ENCODE measurements at places on chromosomes 6 and 20. TPM values are rescaled to one million over a fixed set of nuclear protein-coding genes. Genes with fewer than 3 reads are reported as not detected.

GRCh38 chr6:150070236-150070818 is 1.4 kb upstream of the ULBP3 start:
- no peak for DNase-seq

GRCh38 chr6:18451756-18452155 is 64.6 kb downstream of the RNF144B start:
- DNase-seq = no peak

Gene ABHD16B
- total RNA-seq = not detected

Gene TXLNB
- total RNA-seq = 0.40 TPM

DNA sequence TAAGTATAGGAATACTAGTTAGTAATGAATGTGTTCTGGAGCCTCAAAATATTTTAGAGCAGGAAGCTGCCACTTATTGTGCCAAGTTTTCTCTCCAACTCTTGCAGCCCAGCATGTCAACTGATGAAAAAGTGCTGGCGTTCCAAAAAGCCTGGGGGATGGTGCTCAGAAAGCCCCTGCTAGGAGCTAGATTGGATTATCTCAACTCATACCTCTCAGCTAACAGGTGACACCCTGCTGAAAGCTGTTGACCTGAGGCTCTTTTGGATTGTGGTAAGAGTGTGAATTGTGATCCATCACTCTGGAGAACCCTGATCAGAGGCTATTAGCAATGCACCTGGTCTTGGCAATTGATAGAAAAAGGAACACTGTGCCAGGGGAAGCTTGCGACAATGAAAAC is 580.4 kb downstream of the EYS start:
- no peak for DNase-seq

Gene ASXL1
- 42.5 TPM for total RNA-seq

Gene EYA2
- not detected for total RNA-seq

Gene LST1
- total RNA-seq = not detected

Gene GATA5
- total RNA-seq = not detected

Gene RFX6
- not detected for total RNA-seq

GRCh38 chr20:20820785-20821483 is 108.5 kb upstream of the RALGAPA2 start:
- no peak for DNase-seq

DNA sequence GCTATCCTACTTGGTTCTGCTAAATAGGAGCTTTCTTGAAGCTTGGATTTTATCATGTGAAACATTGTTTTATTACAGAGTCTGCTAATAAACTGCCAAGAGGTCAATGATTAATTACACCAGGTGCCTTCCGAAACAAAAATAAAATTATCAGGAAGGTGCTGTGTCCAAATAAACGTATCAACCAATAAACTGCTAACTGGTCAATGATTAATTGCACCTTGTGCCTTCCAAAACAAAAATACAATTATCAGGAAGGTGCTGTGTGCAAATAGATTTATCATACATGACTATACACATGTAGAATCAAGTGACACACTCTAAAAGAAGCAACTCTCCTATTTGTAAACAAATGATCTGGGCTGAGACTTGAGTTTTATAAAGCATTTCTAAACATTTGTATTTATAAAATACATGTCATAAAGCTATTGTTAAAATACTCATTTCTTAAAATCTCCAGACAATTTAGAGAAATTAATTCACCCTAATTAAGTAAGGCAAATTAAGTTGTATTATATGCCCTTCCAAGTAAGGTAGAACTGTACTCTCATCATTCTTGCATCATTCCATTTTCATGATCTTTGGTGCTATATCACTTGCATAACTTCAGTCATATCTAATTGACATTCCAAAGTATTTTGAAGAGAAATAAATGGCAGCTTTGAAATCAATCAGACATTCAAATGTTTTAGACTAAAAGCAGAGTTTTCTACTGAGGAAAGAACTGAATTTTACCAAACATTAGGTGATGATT is 26.8 kb downstream of the SPTLC3 start:
- DNase-seq = no peak

Gene OOEP
- total RNA-seq = under 0.01 TPM

GRCh38 chr6:7261032-7261841 is 51.8 kb downstream of the SSR1 start:
- peak; percentile 84 for DNase-seq

GRCh38 chr6:150230164-150230561 is 87.3 kb downstream of the PPP1R14C start:
- DNase-seq = no peak

DNA sequence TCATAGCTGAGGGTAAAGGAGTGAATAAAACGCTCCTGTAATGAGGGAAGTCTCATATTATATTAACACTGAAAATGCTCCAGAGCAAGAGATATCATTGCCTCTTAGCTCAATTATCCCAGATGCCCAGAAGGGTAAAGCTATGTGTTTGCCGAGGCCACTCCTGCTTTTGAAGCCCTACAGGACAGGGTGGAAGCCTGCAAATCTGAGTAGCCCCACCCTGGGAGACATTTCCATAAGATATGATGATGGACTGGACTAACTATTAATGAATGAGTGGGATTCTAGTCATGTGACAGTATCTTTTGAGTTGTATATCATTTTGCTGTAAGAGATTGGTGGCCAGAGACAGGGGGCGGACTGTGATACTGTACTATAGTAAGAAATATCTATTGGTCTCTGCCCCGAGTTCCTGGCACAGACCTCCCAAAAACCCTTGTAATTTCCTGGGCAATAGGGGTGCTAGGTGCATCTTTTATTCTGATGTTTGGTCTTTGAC is 10.5 kb upstream of the SLC22A2 start:
- no peak for DNase-seq

GRCh38 chr20:9981829-9982228 is 53.0 kb upstream of the ANKEF1 start:
- no peak for DNase-seq

DNA sequence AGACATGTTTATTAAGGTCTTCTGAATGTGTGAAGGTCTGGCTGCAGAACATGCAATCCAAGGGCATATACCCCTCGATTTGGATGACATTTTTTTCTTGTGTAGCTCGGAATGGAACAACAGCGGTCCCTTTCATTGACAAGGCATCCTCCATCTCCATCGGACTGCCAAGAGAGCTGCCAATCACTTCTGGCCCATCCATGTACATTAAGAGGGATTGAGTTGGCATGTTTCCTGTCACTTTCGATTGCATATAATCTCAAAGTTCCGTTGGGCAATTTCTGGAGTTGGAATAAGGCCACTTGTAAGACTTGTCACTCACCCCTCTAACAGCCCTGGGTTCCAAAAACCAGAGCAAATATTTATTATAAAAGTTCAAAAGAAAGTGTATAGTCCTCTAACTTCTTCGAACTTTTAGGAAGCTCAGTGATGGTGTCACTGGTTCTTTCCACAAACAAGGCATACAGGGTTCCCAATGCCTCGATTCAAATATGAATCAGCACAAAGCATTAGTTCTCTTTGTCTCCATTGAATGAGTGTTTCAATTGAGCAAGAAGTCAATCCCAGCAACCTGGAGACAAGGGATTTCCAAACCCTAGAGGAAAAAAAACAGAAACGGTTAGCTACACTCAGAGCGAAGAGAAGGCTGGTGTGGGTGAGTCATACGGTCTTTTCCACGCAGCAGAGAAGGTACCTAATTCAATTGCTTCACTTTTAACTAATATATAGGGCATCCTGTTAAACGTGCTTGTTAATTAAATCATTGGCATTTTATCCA is 10.9 kb downstream of the ZNF217 start:
- no peak for DNase-seq

Gene ZC2HC1B
- total RNA-seq = not detected

Gene MATN4
- not detected for total RNA-seq

DNA sequence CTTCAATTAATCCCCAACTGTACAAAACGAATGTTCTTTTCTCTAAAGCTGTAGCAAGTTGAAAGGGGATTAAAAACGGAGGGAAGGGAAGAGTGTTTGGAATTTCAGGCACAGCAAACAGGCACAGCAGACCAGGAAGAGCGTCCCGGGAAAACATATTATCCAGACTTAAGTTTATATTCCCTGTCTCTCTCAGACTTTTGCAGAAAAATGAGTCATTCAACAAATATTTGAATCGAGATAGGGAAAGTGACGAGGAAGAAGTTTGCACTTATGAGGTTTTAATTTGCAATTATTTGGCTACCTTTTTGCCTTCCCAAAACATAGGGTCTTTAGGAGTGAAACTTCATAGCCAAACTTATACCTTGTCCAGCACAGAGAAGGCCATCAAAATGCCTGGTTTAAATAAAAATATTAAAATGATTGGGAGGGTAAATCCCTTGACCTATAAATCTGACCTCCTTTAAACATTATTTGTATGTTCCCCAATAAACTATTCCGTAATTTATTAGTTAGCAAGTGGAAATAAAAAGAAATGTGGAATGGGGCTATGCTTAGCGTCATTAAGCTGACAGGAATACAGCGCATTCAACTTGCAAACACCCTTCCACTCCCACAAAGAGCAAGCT is 16.0 kb downstream of the HFE start:
- DNase-seq = peak; percentile 58

Gene NKAIN2
- total RNA-seq = not detected

- DNase-seq = peak; percentile 69
These were observed 8.6 kb upstream of the BTNL2 start for GRCh38 chr6:32415521-32416019.

GRCh38 chr20:53599044-53599362 is 5.4 kb upstream of the ZNF217 start:
- DNase-seq = no peak

- DNase-seq = no peak
These were observed 200.3 kb downstream of the EDN1 start for GRCh38 chr6:12490351-12490903.

Gene SCGN
- not detected for total RNA-seq
